ENCODE measurements at places on chromosomes 7 and 10.
A peak's percentile ranks its signal among the peaks of the same experiment; 100 is the strongest.

DNA sequence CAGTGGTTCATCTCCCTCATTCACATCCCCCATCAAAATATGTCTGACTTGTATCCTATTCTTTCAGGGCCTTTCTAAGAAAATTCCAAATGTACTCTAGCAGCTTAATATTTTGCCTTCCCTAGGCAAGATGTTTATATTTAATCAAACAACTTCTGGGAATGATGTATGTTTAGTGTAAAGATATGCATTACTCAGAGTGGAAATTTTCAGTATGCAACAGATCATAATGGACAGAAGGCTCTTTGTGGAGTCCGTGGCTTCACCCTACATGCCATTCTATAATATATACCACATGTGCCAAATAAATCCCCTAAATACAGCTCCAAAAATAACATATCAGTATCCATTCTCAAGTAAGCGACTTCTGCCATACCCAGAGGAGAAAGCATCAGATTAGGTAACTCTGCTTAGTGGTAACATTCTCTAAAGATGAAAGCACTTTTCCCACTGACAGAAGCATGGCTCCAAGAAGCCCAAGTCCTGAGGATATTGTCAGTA is 316.6 kb downstream of the KCNMA1 start:
- DNase-seq, result no peak

DNA sequence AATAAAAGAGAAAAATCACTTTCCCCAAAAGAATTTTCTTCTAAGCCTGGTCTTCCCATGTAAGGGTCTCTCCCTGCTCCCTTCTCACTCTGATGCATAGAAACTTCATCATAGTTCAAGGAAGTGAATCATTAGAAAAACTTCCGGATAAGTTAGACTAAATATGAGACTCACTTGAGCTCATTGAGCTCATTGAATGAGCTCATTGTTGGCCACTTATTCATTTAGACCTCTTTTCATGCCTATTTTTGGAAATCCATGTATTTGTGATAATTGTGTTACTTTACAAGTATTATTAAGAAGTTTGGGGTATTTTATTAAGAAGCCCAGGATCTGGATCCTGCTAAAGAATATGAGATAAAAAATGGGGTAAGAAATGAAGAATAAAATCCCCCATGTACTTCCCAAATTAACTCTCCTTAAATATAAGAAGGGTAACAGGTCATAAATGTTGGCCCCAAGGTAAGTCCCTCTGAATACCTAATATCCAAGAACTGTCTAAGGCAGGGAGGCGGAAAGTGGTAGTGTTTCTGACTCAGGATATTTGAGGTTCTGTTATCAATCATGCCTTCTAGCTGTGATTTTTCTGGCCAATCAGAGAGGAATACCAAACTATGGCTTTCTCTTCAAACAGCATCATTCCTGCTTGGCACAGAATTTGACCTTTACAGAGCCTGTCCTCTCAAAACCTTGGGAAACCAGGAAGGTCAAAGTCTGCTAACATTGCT is 236.5 kb upstream of the PTN start:
- no peak for DNase-seq

DNA sequence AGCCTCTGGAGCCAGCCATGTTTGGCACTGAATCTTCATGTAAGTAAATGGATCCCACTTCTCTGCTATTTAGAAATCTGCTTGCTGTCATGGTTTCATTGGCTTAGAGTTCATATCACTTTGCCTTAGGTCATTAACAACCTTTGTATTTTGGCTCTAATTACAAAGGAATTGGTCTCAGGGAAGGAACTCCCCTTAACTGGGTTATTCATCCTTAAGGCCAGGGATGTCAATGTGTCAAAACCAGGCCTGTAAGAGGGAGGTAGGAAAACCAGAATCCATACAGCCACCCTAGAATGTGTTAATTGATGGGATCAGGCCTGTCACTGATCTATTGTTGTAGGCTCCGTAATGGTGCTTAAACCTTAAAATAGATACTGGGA is 67.3 kb downstream of the ST7 start:
- peak; percentile 34 for DNase-seq

DNA sequence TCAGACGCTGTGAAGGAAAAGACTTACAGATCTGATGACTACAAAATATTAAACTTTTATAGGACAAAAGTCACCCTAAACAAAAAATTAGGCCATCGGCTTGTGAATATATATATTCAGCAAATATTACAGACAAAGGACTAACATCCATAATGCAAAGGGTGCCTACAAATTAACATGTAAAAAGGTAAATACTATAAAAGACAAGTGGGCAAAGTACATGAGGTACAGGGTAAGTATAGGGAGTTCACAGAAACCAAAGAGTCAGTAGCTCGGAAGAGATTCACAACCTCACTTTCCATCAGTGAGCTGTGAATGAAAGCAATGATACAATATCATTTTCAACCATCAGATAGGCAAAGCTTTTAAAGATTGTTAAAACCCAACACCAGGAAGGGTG is 16.7 kb upstream of the KLF14 start:
- DNase-seq, result no peak

Data from NCI-H510A treated with DMSO at 0.1 percent for 48 hours (cell line).